ENCODE measurements at places on chromosomes 5 and 9.

DNA sequence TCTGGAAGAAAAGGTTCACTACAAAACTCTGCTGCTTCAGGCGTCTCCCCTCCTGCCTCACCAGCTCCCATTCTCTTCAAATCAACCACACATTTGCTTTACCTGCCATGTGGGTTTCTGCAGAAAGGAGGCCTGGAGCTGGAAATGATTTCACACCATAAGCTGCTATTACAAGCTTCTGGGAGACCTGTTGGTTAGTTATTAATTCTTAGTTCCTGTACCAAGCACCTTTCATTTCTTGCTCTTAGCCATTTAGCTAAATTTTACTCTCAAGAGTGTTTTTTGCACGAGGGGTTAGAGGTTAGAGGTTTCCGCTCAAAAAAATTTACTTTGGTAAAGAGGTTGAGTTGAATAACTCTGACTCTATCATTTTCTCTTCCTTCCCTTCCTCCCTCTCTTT is 70.3 kb downstream of the MAP1B start:
- no peak for DNase-seq

DNA sequence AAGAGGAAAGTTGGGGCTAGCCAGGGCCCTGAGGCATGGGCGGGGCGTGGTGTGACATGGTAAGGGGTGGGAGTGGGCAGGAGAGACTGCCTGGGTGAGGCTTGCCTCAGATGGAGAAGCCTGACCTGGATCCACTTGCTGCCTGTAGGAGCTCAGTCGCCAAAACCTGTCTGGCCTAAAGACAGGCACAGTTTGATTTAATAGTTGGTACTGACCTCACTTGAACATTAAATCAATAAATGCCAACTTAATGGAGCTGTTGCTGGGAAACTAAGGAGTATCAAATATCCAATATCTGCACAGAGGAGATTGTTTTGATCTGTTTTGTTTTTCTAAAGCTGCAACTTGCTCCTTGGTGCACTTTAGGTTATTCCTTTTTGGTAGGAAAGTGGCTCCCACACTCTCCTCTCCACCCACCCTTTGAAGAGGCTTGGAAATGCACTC is 86.4 kb downstream of the RCL1 start:
- no peak for DNase-seq

DNA sequence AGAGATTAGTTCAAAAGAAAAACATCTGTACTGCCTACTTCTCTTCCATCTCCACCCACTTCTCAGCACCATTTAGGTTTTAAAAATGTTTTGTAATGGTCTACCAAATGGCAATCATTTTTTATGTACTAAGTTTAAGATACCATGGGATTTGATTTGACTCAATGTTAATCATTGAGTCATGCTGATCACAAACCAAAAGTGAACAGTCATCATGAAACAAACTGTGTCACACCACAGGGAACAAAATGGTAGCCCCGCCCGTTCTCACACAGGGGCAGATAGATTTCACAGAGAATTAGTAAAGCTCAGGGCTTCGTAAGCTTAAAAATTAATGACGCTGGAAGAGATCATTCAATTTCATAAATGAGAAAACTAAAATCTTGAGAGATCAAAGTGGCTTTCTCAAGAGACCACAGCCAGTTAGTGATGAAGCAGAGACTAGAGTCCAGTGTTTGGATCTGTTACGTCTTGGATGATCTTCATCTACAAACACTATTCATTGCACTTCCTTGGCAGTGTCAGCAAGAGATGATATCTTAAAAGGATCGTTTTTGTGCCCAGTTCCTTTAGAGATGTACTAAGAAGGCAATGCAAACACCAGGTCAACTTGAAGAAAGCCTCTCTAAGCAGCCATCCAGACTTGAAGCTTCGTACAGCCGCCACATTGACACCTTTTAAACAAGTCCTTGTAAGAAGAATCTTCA is 33.9 kb upstream of the TRIO start:
- DNase-seq, result no peak

- no peak for DNase-seq
Observed at GRCh38 chr9:106532306-106533015, 330.5 kb upstream of the ZNF462 start.
